ENCODE measurements at places on chromosomes 1 and 21.

DNA sequence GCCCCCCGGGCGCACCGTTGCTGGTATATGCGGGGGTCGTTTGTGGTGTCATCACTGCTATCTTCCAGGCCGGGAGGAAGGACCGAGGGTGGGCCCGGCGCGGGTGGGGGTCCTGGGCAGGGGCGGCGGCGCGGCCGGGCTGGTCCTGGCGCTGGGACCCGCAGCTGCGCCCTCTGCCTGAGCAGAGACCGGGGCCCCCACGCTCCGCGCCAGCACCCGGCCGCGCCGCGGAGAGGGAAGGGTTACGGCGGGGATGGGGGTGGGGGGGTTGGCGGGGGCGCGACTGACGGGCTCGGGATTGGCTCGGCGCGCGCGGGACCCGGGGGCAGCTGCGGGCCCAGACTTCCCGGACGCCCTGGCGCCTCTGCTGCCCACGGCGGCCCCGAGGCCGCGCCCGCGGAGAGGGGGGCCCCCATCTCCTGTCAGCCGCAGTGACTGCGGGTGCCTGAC, 13.8 kb upstream of the SAMD11 start:
- DNase-seq, result no peak

- DNase-seq, result no peak
These were observed 100.3 kb downstream of the CACNA1E start for GRCh38 chr1:181583598-181583997.

DNA sequence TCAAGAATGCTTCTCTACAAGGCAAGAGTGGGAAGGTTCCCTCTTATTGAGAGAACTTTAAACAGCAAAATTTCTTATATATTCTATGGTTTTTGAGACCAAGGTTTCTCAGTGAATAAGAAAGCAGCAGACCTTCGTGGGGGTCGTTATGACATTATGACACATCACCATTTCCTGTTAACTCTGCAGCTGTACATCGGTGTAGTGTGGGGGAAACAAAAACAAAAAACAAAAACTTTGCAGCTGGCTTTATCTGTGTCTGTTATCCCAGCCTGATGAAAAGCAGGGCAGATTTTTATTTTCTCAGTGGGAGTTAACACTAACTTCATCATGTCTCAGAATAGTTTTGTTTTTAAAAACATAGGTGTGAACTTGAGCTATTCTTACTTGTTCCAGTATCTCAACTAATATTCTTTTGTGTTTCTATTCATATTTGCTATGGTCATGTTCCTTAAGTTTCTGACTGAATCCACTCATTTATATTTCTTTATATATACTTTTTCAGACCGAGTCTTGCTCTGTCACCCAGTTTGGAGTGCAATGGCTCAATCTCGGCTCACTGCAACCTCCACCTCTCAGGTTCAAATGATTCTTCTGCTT, 2.1 kb downstream of the SDE2 start:
- no peak for DNase-seq

- no peak for DNase-seq
These were observed 13.9 kb upstream of the CD53 start for GRCh38 chr1:110859062-110859461.

DNA sequence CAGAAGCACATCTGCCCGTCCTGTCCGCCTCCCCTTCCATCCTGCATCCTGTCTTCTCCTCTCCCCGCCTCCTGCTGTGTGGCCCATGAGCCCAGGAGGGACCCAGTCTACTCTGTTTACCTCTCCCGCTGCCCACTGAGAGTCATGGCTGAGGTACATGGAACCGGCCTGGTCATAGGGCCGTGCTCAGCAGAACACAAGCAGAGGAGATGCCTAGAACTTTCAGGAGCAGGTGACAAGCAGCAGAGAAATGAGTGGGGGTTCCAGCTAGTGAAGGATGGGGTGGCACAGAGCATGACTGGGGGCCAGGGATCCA, 70.8 kb downstream of the ATP5PO start:
- DNase-seq, result no peak

DNA sequence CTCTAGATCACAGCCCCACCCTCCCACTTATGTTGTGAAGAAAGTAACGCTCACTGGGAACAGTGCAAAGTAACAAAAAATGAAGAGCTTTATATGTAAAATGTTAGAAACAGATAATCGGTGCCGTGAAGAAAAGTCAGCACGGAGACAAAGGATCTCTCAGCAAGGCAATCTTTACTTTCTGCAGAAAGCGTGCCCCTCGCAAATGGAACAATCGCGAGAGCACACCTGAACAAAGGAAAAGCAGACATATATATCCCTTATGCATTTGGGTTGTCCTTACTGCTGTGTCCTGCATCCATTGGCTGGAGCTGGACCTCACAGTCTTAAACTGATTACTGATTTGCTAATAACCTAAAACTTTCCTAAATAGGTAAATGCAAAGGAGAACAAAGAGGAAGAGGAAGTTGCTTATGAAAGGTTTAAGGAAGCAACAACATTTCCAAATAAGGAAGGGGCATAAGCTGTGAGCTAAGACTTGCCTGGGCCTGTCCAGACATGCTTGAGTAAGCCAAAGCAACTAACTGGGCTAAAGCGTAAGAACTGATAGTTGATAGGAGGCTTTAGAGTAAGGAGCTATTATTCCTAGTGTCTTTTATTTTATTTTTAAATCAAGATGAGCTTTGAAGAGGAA, 89.7 kb downstream of the GTF2B start:
- no peak for DNase-seq

- no peak for DNase-seq
These were observed 104.7 kb downstream of the DISC1 start for GRCh38 chr1:231731268-231731667.

GRCh38 chr1:58620259-58620658, 43.2 kb upstream of the TACSTD2 start:
- DNase-seq, result no peak

DNA sequence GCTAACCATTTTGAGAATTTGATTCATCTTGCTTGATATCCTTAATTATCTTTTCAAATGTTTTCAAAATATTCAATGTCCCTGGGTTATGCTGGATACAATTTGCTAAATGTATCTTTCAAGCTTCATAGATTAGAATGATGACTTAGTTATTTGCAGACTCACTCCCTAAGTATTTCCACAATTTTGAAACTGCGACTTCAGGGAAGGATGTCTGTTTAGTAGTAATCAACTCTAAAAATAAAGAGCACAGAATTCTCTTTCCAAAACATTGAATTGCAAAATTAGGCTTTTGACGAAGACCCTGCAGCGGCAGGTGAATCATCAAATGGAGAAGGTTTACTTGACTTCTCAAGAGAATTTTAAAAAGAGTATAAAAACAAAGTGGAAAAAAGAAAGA, 14.2 kb downstream of the RGS1 start:
- no peak for DNase-seq

DNA sequence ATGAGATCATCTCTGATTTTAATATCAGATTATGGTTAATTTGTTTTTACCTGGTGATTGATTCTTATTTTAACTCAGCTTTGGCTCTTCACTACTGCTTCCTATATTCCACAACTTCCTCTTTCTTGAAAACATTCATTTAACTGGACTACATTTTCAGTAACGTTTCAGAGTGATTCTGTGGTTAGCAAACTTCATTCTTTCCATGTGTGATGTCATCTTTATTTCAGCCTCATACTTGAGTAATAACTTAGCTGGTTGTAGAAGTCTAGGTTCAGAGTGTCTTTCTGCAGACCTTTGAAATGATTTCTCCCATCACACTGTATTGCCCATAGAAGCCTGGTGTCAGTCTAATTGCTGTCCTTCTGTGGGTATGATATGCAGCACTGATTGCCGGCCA, 36.0 kb upstream of the SLC35F3 start:
- DNase-seq, result no peak

- DNase-seq, result no peak
These were observed 562 bp downstream of the SYTL1 start for GRCh38 chr1:27342391-27342777.

GRCh38 chr1:106555571-106555970, 500.9 kb upstream of the PRMT6 start:
- DNase-seq, result no peak

DNA sequence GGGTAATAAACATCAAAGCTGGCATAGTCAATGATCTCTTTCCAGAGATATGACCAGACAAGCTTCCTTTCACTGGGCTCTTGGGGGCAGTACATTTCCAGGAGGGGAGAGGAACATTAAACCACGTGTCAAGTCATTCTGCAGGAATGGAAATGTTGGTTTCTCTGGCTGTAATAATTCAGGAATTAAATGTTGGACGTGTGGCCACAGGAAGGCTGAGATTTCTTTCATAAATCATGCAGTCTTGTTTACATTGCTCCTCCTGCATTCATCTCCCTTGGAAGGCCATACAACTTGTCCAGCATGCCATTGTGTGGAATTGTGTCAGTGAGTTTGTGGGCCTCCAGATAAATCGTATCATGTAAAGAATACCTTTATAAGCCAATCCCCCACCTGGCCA, 259.2 kb downstream of the ADGRL2 start:
- no peak for DNase-seq

DNA sequence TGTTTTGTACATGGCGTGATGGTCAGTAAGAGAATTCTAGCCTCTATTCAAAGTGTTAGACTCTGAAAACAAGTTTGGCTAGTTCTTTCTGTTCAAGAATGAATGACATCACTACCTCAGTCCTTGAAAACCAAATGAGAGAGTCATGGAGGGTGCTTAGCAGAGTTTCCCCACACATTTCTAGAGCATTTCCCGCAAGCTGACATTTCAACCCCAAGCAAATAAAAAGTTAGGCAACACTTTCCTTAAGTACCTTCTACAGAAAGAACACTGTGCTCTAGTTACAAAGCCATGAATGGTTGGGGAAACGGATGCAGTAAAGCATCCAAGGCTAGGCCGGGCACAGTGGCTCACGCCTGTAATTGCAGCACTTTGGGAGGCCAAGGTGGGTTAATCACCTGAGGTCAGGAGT, 47.9 kb upstream of the SLC44A3 start:
- no peak for DNase-seq

DNA sequence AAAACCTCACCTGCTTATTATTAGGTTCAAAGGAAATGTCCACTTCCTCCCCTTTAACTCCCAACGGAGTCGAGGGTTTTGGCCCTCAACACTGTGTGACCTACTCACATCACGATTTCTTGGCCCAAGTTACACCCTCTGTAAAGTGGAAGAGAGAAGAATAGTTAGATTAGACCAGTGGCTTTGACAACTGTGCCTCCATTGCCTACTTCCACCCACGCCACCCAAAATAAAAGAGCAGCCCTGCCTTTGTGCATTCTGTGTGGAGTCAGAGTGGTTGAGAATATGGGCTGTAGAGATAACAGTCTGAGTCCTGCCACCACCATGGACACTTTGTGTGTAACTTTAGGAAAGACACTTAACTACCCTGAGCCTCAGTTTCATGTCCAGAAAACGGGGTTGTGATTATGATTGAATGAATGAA, 4.1 kb upstream of the HDGF start:
- DNase-seq, result peak; percentile 67

GRCh38 chr21:31293986-31294385, 50.1 kb downstream of the TIAM1 start:
- DNase-seq, result no peak

DNA sequence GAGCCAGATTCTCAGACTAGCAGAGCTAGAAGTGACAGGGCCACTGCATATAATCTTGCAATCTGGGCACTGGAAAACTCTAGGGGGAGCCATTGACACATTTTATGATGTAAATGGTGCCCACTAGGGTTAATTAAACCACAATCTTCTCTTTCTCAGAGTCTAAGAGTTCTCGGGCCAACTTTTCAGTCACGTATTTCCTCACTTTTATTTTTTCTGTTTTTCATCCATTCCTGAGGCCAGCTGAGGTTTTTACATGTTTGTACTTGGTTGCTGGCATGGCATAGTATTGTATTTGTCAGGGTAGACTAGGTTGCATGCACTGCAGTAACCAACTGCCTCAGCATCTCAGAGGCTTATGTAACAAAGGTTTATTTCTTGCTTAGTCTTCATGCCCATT, 138.2 kb downstream of the ZNF326 start:
- no peak for DNase-seq

- DNase-seq, result no peak
These were observed 73.5 kb upstream of the AKT3 start for GRCh38 chr1:243923292-243924171.

DNA sequence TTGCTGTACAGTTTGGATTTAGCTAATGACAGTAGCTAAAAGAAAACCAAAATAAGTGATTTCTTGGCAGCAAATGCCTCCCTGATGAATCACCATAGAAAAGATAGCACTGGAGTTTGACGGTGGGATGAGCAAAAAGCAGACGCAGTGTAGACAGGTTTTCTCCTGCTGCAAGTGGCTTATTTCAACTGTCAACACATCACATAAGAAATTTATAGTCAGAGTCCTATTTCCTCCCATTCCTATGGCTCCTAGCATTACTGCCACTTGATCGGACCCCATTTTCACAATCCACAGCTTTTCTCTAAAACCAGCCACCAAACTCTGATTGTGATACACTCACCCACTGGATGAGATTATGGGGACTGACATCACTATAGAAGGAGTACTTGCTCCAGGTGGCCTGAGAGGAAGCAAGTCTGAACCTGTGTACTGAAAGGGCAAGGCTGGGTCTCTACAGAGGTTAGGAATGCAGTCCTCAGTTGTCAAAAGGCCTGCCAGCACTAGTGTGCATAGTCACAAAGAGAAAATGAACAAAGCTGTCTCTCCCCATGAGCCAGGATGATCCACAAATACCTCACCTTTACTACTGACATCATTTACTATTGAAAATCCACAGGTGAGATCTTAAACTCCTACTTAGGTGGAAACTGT, 359.8 kb downstream of the LTN1 start:
- no peak for DNase-seq

DNA sequence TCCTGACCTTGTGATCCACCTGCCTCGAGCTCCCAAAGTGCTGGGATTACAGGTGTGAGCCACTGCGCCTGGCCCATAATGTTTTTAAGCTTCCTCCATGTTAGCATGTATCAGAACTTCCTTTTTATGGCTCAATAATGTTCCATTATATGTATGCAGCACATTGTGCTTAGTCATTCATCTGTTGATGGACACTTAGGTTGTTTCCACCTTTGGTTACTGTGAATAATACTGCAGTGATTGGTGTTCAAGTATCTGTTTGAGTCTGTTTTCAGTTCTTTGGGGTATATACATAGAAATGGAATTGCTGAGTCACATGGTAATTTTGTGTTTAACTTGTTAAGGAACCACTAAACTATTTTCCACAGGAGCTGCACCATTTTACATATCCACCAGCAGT, 17.7 kb downstream of the CMPK1 start:
- no peak for DNase-seq

GRCh38 chr1:4710592-4711415, 56.4 kb downstream of the AJAP1 start:
- no peak for DNase-seq

GRCh38 chr1:210588946-210589345, 260.2 kb downstream of the HHAT start:
- no peak for DNase-seq

Measured in hematopoietic multipotent progenitor cell treated with erythropoietin and hydrocortisone succinate and interleukin-3 and kit ligand, for 15 days (in vitro differentiated cells).